Nasal cavity respiratory epithelium epithelial cell of viscerocranial mucosa (primary cell): ENCODE measurements at places on chromosomes 4 and X. TPM values are rescaled to one million over a fixed set of nuclear protein-coding genes. Genes with fewer than 3 reads are reported as not detected.

LDB2 gene
- total RNA-seq, result not detected in 2 replicates

IGSF1 gene
- total RNA-seq, result not detected in 2 replicates

TRIM2 gene
- 11.3 and 26.5 TPM in 2 replicates for total RNA-seq

TKTL2 gene
- total RNA-seq, result not detected in 2 replicates

KIAA0232 gene
- 26.0 and 31.5 TPM in 2 replicates for total RNA-seq

SPIN2A gene
- total RNA-seq, result under 0.01 and 0.14 TPM in 2 replicates

CXCL10 gene
- 0.34 and 3.1 TPM in 2 replicates for total RNA-seq

ADH1C gene
- 0.21 TPM in 1 of 2 replicates, not detected in the other for total RNA-seq
